Activated CD8-positive, alpha-beta memory T cell treated with anti-CD3 and anti-CD28 coated beads, Interleukin-2, amount 50 U/mL, for 48 hours (primary cell): ENCODE measurements at places on chromosomes 13 and 19.
A peak's percentile ranks its signal among the peaks of the same experiment; 100 is the strongest.

GRCh38 chr13:32737679-32738078, 151.4 kb downstream of the PDS5B start:
- DNase-seq, result no peak

- DNase-seq, result no peak
These were observed 116.0 kb upstream of the RNF113B start for GRCh38 chr13:98293103-98293502.

GRCh38 chr19:17292301-17293074, 10.7 kb downstream of the ABHD8 start:
- peak; percentile 93 for DNase-seq

GRCh38 chr13:39821977-39822376, 166.5 kb downstream of the COG6 start:
- no peak for DNase-seq
